ENCODE measurements at places on chromosomes 7 and 10.

GRCh38 chr7:94276795-94277194 is 117.9 kb upstream of the COL1A2 start:
- no peaks in the 10 kb centered on the region for H3K36me3 ChIP-seq
- DNase-seq = peak; percentile 65
- no peak overlapping the region for H3K27ac ChIP-seq
- no peak overlapping the region for H3K4me3 ChIP-seq
- H3K4me1 ChIP-seq = peaks cover 8% of the 10 kb centered on the region

- H3K4me1 ChIP-seq = no peaks in the 10 kb centered on the region
- no peaks in the 10 kb centered on the region for H3K36me3 ChIP-seq
- H3K4me3 ChIP-seq = no peak overlapping the region
- H3K27me3 ChIP-seq = no peaks in the 10 kb centered on the region
- DNase-seq = no peak
Measured at GRCh38 chr7:126440542-126440941, 812.2 kb downstream of the GRM8 start.

GRCh38 chr7:110650328-110650727 is 440.6 kb upstream of the LRRN3 start:
- DNase-seq = no peak
- no peak overlapping the region for H3K27ac ChIP-seq
- H3K4me3 ChIP-seq = no peak overlapping the region
- no peaks in the 10 kb centered on the region for H3K4me1 ChIP-seq

DNA sequence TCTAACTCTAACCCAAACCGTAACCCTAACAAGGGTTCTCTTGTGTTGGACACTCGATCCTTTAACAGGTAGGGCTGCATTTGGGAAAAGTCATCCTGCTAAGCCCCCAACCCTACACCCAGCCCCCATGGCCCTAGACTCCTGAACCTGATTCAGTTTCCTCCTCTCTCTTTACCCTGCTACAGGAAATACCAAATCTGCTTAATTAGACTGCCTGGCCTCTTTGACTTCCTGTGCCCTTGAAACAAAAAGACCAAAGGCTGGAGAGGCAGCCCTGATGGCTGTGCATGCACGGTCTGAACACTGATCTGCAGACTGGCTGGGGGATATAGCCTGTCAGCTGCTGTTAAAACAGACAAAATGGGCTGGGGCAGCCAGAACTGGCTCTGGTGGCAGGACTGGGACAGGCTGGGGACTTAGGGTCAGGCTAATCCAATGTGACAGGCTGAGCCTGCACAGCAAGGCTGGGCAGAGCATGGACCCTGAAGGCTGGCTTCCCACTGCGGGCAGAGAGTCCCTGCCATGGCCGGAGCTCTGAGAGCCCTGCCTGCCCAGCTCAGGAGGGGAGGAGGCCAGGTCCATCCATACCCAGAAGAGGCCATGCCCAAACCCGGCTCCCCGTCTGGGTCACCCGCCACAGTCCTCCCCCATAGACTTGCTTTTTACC is 51.0 kb upstream of the MSMB start:
- no peaks in the 10 kb centered on the region for H3K27me3 ChIP-seq
- no peaks in the 10 kb centered on the region for H3K36me3 ChIP-seq
- peak; percentile 5 for DNase-seq
- H3K27ac ChIP-seq = peak overlapping the region; percentile 25

- no peak overlapping the region for H3K27ac ChIP-seq
- H3K36me3 ChIP-seq = no peaks in the 10 kb centered on the region
- peaks cover 5% of the 10 kb centered on the region for H3K4me1 ChIP-seq
- no peak for DNase-seq
- no peak overlapping the region for H3K4me3 ChIP-seq
Measured at GRCh38 chr7:38929460-38930171, 20.6 kb upstream of the VPS41 start.

DNA sequence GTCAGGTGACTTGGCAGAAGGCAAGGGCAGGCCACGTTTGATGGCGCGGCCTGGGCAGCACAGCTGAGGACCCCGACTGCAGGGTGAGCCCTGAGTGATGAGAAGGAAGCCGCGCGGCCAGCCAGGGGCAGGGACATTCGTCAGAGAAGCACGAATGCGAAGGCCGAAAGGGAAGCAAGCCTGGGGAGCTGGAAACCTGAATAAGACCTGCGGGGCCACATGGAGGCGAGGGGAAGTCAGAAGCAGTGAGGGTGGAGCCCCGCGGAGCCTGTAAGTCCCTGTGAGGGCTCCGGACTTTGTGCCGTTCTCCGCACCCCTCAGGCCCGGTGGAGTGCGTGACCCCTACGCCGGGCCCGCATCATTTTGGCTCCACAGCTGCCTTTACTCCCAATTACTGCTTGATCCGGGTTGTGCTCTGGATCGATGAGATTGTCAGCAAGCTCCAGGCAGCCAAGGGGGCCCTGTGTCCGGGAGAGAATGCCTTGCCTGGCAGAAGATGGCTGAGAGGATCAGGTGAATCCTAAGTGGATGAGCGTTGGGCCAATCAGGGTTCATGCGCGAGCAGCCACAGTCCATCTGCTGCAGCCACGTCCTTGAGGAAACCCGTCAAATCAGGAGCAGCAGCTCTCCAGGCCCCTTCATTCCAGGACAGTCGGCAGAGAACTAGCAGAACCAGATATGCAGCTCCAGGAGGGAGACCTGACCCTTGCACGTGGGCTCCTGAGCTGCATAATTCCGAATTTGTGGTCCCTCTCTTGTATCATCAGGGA is 293.3 kb upstream of the SHH start:
- no peaks in the 10 kb centered on the region for H3K27me3 ChIP-seq
- H3K27ac ChIP-seq = no peak overlapping the region
- no peaks in the 10 kb centered on the region for H3K4me1 ChIP-seq
- DNase-seq = no peak
- H3K36me3 ChIP-seq = no peaks in the 10 kb centered on the region

DNA sequence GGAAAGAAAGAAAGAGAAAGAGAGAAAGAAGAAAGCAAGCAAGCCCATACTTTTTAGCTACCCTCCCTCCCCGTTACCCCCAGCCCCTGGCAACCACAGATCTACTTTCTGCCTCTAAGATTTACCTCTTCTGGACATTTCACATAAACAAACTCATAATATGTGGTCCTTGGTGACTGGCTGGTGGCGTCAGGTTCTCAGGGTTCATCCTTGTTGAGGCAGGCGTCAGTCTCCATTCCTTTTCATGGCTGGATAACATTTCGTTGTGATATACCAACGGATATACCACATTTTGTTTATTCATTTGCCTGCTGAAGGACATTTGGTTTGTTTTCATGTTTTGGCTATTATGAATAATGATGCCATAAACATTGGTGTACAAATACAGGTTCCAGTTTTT is 30.5 kb downstream of the CDH23 start:
- no peaks in the 10 kb centered on the region for H3K36me3 ChIP-seq
- DNase-seq = no peak
- H3K27me3 ChIP-seq = peaks cover 21% of the 10 kb centered on the region
- H3K4me1 ChIP-seq = no peaks in the 10 kb centered on the region

DNA sequence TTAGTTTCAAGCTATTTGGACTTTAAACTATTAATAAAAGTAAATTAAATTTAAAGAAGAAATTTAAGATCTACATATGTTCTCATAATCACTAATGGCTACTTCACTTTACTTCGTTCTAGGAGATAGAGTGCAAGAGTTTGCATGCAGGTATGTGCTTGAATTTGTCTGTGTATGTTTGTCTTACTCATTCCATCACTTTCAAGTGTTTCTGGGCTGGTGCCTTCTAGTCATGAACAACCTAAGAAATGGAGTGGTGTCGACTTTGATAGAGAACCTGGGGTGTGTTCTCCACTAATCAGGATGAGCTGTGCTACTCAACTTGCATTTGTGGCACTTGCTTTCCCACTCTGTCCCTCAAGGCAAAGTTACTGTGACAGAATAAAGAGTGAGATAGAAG is 169.9 kb downstream of the KCND2 start:
- no peaks in the 10 kb centered on the region for H3K4me1 ChIP-seq
- H3K4me3 ChIP-seq = no peak overlapping the region
- no peak for DNase-seq

- no peak for DNase-seq
- no peaks in the 10 kb centered on the region for H3K36me3 ChIP-seq
- no peaks in the 10 kb centered on the region for H3K27me3 ChIP-seq
- H3K4me1 ChIP-seq = no peaks in the 10 kb centered on the region
- H3K27ac ChIP-seq = no peak overlapping the region
Measured at GRCh38 chr7:92685136-92686042, 95.2 kb upstream of the FAM133B start.

- no peaks in the 10 kb centered on the region for H3K36me3 ChIP-seq
- no peak overlapping the region for H3K4me3 ChIP-seq
- no peaks in the 10 kb centered on the region for H3K27me3 ChIP-seq
Measured at GRCh38 chr10:44618910-44619309, 234.0 kb upstream of the CXCL12 start.

DNA sequence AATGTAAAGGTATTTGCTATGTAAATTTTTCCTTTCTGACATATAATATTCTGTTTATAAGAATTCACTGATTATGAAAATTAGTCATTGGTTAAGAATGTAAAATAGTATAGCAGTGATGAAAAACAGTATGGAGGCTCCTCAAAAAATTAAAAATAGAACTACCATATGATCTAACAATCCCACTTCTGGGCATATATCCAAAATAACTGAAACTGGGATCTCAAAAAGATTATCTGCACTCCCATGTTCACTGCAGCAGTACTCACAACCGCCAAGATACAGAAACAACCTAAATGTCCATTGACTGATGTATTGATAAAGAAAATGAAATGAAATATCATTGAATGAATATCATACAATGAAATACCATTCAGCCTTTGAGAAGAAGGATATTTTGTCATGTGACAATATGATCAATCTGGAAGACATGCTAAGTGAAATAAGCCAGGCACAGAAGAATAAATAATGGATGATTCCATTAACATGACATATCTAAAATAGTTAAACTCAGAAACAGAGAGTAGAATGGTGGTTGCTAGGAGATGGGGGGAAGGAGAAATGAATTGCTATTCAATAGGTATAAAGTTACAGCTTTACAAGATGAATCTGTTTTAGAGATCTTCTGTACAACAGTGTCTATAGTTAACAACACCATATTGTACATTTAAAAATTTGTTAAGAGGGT is 14.0 kb downstream of the C10orf88 start:
- no peaks in the 10 kb centered on the region for H3K27me3 ChIP-seq
- peaks cover 12% of the 10 kb centered on the region for H3K4me1 ChIP-seq
- no peak overlapping the region for H3K4me3 ChIP-seq
- no peak overlapping the region for H3K27ac ChIP-seq
- peaks cover 27% of the 10 kb centered on the region for H3K36me3 ChIP-seq
- DNase-seq = peak; percentile 27
